SJSA1 (cell line): ENCODE measurements at places on chromosomes 4 and X. TPM values are rescaled to one million over a fixed set of nuclear protein-coding genes. Genes with fewer than 3 reads are reported as not detected.

Gene ARSJ
- total RNA-seq, result 51.5 and 67.0 TPM in 2 replicates

GRCh38 chr4:86380181-86380724, 20.4 kb upstream of the MAPK10 start:
- DNase-seq, result no peak

DNA sequence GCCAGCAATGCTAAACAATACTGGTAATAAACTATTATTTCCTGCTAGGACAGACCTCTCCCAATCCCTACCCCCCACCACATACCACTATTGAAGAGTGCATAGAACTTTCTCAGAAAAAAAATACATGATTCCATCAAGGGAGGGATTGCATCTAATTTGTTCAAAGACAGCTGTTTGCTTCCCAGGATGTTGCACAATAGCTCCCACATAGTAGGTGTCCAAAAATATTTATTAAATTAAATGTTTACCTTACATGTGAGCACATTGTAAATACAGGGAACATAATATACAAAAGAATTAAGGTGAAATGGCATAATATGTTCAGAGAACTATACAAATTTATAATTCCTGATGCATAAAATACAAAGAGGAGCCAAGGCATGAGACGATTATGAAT, 1111.8 kb upstream of the LCORL start:
- DNase-seq, result no peak

Gene SPANXB1
- total RNA-seq, result not detected in 2 replicates

Gene DUSP9
- 0.08 TPM in 1 of 2 replicates, not detected in the other for total RNA-seq

- no peak for DNase-seq
These were observed 215.3 kb upstream of the TTC29 start for GRCh38 chr4:147160908-147161513.

GRCh38 chr4:146458594-146458993, 63.1 kb downstream of the SLC10A7 start:
- no peak for DNase-seq

- no peak for DNase-seq
These were observed 82.1 kb upstream of the IQCM start for GRCh38 chr4:149897783-149898182.

DNA sequence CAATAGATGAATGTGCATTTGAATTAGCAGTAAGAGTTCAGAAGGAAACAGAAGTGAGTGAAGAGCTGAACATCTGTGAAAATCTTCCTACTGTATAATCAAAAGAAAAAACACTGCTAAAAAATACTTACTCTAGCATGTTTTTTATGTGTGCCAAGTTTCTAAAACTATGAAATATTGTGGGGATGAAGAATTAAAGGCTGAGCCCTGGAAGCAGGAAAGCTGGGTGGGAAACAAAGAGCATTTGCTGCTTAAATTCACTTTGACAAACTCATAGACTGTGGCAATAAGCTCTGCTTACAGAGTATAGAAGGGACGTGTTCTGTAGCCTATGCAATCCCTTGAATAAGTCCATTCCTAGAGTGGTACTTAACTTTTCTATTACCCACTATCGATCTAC, 261.7 kb downstream of the ANKRD50 start:
- DNase-seq, result no peak

- no peak for DNase-seq
These were observed 9.0 kb downstream of the FAM193A start for GRCh38 chr4:2545321-2546013.

GRCh38 chr4:92519727-92520126, 216.0 kb downstream of the GRID2 start:
- no peak for DNase-seq

- peak; percentile 10 for DNase-seq
These were observed 37.2 kb upstream of the FAM9B start for GRCh38 chrX:9071031-9071650.

Gene FMR1NB
- total RNA-seq, result not detected in 2 replicates

GRCh38 chr4:120304801-120305200, 238.2 kb upstream of the MAD2L1 start:
- DNase-seq, result no peak

- DNase-seq, result no peak
These were observed 8.4 kb upstream of the TRIML2 start for GRCh38 chr4:188117631-188118324.
